ENCODE measurements at places on chromosomes 12 and 14. TPM values are rescaled to one million over a fixed set of nuclear protein-coding genes. Genes with fewer than 3 reads are reported as not detected.

The TRPV4 gene
- 2.1 TPM for total RNA-seq

The LTBR gene
- total RNA-seq: 6.3 TPM

GRCh38 chr12:3182426-3182825 lies 105.2 kb downstream of the TSPAN9 start:
- no peak for DNase-seq

- DNase-seq: no peak
Observed at GRCh38 chr12:31778687-31779086, 49.9 kb upstream of the AMN1 start.

GRCh38 chr14:28758253-28758884 lies 8.2 kb upstream of the FOXG1 start:
- DNase-seq: no peak

All from H1 (cell line).